CD4-positive, alpha-beta T cell treated with Interleukin-2 at 100 ng/mL for 4 hours (primary cell): ENCODE measurements at places on chromosomes 2 and 18.

- no peak for DNase-seq
These were observed 76.8 kb downstream of the COL5A2 start for GRCh38 chr2:189102735-189103134.

DNA sequence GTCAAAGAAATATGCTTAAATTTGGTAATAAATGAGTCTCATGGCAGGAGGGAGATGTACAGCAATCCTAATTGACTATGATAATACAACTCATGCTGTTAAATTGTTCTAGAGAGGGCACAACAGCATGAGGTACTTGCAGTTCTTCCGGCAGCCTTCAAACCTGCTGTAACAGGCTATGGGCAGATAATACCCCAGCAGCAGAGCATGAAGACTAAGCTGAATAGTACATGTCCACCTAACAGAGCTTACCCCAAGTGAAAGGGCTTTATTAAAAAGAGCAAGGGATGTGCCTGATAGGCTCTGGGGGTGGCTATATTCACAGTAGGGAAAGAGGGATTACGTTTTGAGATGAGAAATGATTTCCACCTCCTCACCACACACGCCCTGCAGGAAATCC, 28.9 kb downstream of the MRO start:
- no peak for DNase-seq

GRCh38 chr18:23532848-23533247, 29.5 kb downstream of the RMC1 start:
- no peak for DNase-seq

DNA sequence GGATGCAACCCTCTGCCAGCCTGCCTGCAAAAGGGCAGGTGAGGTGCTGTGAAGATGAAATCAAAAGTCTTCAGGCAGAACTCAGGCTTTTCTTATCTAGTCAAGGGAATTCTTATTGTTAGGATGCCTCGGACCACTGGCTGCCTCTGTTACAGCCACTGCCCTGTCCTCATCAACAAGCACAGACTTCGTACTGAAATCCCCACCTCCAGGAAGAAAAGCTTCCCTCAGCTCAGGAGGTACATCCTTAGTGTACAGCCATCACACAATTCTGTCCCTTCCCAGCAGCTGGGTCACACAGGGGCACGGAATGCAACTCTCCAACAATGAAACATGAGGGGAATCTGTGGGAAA, 10.1 kb upstream of the RNU4ATAC start:
- DNase-seq: no peak

GRCh38 chr18:23113576-23113975, 21.7 kb upstream of the CABLES1 start:
- no peak for DNase-seq

DNA sequence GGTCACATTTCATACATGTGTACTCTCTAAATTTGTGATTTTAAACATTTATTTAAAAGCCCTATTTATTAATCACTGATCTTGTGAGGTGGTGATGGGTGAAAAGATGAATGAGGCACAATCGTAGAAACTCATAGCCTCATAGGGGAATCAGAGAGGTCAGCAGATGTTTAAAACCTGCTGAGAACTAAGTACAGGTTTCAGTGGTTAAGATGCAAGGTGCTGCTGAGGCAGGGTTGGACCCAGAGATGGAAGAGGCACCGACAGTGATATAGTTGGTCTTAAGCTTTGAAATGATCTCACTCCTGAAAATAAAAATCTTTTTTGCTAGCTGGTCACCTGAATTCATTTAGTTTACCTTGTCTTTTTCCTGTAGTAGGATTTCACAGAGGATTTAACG, 49.6 kb downstream of the LINC00305 start:
- DNase-seq: no peak

DNA sequence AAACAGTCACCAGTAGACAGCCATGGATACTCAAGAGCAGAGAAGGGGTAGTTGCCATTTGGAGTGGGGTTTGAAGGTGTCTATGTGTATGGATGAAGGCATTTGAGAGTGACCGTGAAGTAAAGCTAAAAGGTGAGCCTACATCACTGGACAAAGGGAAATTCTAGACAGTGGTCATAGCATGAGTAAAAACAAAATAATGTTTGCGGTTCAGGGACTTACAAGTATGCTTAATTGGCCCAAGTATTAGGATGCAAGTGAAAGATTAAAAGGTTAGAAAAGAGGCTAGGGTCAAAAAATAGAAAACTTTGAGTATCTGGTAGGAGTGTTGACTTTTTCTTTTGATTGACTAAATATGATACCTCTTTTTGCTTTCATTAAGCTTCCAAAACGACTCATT, 238.1 kb upstream of the SLC8A1 start:
- no peak for DNase-seq

GRCh38 chr2:216994353-216994854, 134.5 kb upstream of the TNP1 start:
- DNase-seq: no peak

DNA sequence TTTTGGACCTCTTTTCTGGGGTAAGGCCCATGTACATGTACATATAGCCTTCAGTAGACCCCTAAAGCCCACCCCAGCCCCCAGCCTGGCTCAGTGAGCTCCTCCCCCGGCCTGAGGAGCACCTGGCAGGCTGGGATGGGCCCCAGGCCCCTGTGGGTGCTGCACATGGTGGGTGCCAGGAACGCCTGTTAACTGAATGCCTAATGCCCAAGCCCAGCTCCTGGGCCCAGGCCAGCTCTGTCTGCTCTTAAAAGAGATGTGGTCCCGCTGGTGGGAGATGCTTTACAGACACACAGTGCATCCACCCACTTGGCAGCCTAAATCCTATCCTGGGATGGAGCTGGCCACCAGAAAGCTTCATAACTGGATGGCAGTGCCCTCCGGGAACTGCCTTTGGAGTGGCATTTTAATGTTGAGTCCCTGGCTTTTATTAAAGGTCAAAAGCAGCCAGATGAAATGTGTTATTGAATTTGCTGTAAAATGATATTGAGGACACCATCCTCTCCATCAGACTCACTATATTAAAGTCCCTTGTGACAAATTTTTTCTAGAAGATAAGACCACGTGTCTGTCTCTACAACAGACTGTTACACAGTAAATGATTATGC, 7.7 kb upstream of the OXER1 start:
- DNase-seq: no peak

GRCh38 chr18:2589345-2590068, 18.1 kb downstream of the NDC80 start:
- peak; percentile 45 for DNase-seq

DNA sequence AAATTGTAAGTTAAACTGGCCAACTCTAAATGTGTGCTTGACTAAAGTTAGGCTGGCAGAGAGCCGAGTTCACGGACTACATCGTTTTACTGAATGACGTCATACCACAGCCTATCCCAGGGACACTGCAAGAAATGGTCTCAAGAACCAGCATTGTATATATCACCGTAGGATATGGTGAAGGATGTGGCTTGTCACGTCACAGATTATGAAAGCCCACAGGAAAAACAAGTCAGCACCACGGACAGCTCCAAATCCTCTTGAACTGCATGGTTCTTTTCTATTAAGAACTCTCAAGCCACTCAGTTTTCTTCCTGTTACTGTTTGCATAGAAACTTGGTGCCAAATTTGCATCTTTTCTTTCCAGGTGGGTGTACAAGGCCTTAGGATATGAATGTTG, 85.1 kb upstream of the ACAA2 start:
- DNase-seq: peak; percentile 52

DNA sequence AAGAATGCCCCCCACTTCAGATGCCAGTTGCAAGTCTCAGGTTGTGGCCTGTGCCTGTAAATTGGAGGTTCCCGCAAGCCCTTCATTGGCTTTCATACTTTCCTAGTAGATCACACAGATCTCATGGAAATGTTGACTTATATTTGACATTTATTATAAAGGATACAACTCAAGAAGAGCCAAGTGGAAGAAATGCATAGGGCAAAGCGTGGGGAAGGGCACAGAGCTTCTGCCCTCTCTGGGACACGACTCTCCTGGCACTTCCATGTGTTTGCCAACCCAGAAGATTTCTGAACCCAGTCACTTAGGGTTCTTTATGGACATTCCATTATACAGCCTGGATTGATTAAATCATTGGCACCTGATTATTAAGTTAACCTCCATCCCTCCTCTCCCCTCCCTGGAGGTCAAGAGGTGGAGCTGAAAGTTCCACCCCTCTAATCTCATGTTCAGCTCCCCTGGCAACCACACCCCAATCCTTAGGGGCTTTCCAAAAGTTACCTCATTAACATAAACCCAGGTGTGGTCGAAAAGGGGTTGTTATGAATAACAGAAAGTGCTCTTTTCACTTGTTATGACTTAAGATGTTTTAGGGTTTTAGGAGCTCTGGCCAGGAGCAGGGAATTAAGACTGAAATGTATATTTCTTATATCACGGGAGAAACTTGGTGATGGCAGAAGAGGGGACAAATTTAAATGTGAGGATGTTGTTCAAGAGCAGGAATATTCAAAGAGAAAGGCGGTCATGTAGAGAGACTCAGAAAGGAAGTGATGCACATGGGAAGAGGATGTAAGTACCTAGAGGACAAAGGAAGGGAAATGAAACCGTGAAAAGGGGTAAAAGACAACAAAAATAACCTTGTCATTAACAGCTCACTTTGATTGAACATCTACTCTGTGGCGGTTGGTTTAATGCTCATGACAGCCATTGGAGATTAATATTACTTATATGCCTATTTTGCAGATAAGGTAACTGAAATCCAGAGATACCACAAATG, 31.8 kb downstream of the SP100 start:
- DNase-seq: peak; percentile 49

- peak; percentile 31 for DNase-seq
These were observed 22.3 kb upstream of the RHOB start for GRCh38 chr2:20424300-20425290.

GRCh38 chr2:216389570-216389969, 17.3 kb upstream of the MARCHF4 start:
- no peak for DNase-seq

GRCh38 chr18:9696701-9697100, 11.4 kb upstream of the RAB31 start:
- DNase-seq: no peak

GRCh38 chr2:184504252-184504651, 94.1 kb upstream of the ZNF804A start:
- DNase-seq: no peak

- DNase-seq: no peak
These were observed 254.8 kb downstream of the TGIF1 start for GRCh38 chr18:3704556-3705344.

GRCh38 chr2:118061135-118061955, 26.9 kb upstream of the INSIG2 start:
- DNase-seq: peak; percentile 5

DNA sequence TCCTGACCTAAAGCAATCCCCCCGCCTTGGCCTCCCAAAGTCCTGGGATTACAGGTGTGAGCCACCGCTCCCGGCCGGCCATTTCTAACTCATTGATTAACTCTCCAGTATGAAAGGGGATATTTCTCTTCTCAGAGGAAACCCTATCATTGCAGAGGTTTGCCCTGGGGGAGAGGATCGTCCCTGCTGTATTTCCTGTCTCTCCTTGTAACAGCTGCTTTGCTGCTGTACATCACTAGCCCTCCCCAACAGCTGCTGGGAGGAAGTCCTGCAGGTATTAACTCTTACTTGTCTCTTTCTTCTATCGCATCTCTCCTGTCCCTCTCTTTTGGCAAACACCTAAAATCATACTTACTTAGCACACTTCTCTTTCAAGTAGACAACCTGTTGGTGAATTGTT, 219.0 kb upstream of the DSEL start:
- no peak for DNase-seq

DNA sequence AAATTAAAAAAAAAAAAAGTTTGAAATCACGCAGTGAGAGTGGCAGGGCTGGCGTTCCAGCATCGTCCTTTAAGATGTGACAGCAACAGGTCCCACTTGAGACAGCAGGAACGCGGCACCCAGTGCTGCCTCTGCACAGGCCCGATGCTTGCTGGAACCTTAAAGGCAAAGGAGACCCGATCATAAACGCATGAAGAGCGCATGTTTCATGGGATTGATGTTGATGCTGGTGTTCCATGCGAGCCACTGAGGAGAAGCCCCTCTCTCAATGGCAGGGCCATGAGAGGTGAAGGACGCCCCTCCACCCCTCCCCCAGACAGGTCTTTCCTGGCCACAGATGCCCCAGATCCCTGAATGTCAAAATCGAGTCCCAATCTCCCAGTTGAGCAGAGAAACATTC, 17.9 kb upstream of the ALPI start:
- no peak for DNase-seq

DNA sequence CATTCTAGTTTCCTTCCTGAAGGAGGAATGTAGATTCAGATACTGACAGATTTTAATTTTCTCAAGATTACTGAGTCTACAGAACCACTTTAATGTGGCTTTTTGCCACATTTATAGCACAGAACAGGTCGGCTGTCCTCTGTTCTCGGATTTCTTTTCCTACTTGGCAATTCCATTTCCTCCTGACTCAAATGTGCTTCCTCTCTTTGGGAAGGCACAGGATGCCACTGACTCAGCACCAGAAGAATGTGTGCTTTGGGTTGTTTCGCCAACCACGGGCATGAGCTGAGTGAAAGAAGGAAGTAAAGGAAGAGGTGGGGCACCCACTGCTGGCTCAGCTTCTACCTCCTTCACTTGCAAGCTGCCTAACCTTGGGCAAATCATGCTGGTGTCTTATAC, 970.6 kb upstream of the ACVR2A start:
- DNase-seq: no peak

GRCh38 chr2:140178234-140178633, 1398.0 kb upstream of the NXPH2 start:
- DNase-seq: no peak

GRCh38 chr2:129801575-129801974, 177.9 kb upstream of the RAB6C start:
- DNase-seq: no peak

DNA sequence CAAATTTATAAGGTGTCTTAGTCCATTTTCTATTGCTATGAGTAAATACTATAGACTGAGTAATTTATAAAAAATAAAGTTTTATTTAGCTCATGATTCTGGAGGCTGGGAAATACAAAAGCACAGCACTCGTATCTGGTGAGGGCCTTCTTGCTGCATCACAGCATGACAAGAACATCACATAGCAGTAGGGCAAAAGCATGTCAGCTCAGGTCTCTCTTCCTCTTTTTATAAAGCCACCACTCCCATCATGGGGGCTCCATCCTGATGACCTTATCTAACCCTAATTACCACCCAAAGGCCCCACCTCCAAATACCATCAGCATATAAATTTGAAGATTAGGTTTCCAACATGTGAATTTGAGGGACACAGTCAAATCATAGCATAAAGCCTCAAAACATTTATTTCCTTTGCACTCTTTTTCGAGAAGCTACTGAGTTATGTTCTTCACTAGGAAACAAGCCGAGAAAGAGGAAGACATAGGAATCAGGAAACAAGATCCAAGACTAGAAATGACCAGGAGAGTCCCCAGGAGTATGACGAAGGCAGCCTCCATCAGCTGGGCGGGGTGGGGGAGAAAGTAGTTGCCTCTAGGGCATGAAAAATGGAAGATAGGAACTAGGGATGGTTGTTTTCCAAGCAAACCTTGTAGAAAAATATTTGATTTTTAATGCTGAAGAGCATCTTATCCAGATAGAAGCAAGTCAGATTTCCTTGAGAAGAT, 24.1 kb upstream of the NABP1 start:
- no peak for DNase-seq

DNA sequence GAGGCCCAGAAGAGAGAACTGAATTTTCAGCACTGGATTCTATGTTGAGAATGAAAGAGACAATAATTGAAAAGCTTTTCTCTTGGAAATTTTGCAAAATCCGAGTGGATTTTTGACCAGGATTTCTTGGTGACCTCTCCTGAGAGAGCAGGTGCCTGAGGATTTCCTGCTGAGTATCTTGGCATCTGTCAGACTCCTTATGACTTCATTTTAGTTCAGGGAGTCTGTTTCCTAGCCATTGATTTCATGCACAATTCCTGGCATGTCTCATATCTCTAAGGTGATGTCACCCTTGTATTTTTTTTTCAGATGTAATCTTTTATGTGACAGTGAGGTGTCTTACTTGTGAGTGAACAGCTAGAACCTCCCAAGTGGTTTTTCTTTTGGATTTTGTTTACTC, 195.9 kb downstream of the NEDD4L start:
- DNase-seq: no peak
